ENCODE measurements at places on chromosomes 2 and 18.

DNA sequence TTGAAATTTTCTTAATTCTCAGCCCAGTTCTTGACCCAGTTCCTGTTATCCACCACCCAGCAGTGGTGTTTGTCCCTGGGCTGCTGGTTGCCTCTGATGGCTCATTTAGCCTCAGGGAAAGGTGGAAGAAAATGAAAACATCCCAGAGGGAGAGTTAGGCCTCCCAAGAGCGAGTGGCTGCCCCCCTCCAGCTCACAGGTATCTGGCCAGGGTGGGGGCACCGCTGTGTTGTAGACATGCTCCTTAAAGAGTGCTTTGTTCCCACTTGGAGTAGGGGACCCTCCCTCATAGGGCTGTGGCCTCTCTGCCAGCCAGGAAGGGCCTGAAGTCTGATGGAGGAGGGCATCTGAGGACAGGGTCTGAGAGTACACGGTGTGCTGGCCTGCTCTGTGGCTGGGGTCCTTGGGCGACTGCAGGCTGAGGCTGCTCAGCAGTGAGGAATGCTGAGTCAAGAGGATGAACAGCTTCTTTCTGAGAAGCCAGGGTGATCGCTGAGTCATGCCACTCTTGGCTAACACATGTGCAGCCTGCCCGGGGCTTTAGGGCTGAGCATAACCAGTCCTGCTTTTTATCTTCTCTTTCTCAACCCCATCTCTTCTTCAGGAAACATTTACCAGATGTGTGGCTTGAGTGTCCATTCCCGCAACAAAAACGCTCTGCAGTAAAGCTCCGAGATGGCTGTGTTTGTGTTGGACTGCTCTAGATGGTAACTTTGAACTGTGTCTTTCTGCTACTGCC lies 72.3 kb downstream of the IL1R2 start:
- DNase-seq, result no peak

DNA sequence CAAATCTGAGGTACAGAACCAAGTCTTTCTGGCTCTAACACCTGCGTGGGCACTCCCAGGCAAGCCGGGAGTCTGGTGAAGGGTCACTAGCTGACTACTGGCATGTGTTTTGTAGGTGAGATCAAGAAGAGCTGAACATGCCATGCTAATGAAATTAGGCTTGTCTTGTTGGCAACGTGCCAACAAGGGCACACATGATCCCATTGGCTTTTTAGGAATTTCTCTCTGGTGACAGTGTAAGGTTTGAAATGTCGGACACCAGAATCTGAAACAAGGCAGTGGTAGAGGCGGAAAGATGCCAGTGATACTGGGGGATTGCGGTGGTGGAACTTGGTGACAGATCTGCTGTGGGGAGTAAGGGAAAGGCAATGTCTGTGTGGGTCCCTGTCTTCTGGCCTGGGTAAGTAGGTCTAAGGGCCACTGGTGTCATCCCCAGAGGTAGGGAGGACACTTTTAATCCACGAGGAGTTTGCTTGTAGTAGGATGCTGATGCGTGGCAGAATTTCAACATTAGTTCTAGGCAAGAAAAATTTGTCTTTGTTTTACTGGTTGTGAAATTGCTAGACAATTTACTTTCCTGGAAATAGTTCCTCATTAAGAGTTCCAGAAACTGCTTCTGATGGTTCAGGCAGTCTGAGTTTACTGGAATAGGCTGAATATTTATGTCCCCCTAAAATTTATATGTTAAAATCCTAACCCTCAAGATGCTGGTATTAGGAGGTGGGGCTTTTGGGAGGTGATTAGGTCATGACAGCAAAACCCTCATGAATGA lies 52.6 kb upstream of the ACMSD start:
- no peak for DNase-seq

- DNase-seq, result no peak
Observed at GRCh38 chr2:114049826-114050225, 159.9 kb downstream of the ACTR3 start.

DNA sequence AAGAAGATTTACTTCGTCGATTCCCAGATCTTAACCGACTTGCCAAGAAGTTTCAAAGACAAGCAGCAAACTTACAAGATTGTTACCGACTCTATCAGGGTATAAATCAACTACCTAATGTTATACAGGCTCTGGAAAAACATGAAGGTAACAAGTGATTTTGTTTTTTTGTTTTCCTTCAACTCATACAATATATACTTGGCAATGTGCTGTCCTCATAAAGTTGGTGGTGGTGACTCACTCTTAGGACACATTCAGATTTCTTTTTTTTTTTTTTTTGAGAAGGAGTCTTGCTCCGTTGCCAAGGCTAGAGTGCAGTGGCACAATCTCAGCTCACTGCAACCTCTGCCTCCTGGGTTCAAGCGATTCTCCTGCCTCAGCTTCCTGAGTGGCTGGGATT lies 26.8 kb downstream of the MSH2 start:
- DNase-seq, result no peak

DNA sequence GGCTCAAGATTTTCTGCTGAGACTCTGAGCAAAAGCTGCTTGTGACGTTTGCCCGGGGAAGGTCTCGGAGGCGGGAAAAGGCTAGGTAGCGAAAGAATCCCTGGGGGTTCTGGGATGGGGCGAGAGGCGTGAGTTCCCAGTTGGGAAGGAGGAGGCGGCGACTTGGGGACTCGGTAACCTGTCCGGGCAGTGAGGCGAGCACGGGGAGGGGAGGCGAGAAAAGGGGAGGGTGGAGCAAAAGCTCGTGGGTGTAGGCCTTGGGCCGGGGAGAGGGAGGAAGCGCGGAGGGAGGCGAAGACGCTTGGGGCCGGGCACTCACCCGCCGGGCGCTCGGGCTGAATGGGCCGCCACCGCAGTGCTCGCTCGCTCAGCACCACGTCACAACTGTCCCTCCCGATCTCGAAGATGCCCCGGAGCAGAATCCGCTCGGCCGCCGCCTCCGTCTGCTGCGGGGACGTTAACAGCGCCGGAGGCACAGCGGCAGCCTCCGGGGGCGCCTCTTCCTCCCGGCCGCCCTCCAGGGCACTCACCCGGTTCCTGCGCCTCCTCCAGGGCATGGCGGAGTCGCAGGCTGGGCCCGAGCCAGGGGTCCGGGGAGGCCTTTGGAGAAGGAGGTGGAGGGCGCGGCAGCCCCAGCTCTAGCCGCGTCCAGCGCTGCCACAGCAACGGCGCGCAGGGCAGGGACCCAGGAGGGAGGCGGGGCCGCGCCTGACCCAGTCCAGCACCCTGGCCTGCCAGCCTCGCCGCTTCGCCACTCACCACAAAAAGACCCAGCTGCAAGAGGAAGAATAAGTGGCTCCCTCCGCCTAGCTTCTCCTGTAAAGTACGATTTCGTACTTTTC lies at the start of gene CERKL:
CERKL (minus strand) TSS at position 656 of the 842 bp plus-strand sequence; CDS start at position 557, 99 bp downstream.
- no peak for DNase-seq

DNA sequence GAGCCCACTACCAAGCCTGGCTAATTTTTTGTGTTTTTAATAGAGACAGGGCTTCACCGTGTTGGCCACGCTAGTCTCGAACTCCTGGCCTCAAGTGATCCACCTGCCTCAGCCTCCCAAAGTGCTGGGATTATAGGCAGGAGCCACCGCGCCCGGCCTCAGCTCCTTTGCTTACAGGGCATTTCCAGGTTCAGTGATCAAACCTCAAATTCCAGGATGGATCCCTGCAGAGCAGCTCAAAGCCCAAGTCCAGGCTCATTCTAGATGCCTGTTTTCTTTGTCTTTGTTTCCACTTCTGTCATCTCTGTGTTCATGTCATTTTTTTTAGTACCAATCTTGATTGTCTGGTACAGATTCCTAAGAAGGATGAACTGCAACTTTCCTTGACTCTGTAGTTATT lies 41.9 kb downstream of the TNFRSF11A start:
- DNase-seq, result no peak

DNA sequence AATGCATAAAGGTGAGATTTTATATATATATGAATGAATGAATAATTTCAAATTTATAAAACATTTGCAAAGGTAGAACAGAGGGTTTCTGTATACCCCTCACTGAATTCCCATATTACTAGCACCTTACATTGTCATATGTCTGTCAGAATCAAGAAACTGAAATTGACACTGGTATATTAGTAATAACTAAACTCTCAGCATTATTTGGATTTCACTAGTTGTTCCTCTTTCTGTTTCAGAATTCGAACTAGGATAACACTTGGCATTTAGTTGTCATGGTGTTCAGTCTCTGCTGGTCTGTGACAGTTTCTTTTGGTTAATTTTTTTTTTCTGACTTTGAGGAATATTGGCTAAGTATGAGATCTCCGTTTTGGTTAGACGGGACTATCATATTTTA lies 275.9 kb downstream of the DCC start:
- DNase-seq, result no peak

DNA sequence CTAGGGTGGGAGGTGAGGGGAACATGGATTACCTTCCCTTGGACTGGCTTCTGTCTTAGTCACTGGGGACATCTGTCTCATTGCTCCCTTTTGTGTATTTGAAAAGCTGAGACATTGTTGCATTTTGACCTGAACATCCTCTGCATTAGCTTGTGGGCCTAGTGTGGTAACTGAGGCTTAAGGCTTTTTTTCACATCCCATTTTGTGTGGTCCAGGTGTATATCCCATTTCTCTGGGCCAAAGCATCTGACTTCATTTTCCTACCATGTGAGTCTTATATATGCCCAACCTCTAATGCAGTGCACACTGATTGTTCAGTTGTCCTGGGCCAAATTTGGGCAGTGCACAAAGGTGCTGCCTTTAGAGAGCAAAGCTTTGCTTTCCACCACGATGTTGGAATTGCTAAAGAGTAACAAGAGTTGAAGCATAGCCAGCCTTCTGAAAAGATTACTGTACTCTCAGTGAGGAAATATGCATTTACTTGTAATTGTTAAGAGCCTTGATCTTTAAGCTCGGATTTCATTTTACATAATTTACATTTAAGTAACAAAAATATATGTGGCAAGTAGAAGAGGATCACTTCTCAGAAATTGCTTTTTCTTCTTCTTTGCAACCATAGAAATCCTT lies 13.3 kb downstream of the PRKCE start:
- no peak for DNase-seq

DNA sequence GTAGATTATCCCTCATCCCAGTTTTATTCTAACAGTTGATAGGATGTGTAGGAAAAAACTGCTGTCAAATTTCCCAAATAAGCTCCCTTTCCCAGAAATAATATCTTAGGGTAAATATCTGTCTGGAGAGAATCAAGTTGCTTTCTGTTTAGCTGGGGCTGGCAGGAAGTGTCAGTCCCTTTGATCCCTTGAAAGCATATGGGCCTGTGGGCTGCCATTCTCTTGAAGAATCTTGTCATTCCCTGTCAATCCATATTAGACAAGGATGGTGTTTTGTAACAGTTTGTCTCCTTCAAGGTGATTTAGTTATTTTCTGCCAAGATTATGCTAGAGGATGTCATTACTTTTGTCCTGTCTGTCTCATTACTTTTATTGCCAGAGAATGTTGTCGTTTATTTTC lies 37.1 kb upstream of the UBE2E3 start:
- DNase-seq, result no peak

- DNase-seq, result no peak
Observed at GRCh38 chr2:53181759-53182158, 585.8 kb upstream of the CHAC2 start.

- DNase-seq, result no peak
Observed at GRCh38 chr18:57480733-57481132, 45.6 kb downstream of the ONECUT2 start.

- no peak for DNase-seq
Observed at GRCh38 chr2:112942654-112943002, 31.7 kb downstream of the IL37 start.

DNA sequence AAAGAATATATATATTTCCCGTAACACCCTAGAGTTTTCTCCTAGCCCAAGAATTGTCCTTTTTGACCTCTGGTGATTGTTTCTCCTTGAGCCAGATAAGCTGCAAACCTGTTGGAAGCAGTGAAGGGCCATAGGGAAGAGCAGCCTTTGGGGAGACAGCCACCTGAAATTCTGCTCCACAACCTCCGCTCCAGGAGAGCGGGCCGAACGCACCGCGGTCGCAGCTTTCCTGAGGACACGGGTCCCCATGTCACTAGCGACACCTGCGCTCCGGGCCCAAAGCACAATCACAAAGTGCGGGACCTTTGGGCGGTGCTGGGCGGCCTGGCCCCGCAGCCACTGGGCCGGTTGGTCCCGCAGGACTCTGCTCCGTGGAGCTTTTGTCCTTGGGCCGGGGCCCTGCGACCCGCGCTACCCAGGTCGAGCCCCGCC lies 557 bp upstream of the DSG2 start:
- DNase-seq, result no peak

DNA sequence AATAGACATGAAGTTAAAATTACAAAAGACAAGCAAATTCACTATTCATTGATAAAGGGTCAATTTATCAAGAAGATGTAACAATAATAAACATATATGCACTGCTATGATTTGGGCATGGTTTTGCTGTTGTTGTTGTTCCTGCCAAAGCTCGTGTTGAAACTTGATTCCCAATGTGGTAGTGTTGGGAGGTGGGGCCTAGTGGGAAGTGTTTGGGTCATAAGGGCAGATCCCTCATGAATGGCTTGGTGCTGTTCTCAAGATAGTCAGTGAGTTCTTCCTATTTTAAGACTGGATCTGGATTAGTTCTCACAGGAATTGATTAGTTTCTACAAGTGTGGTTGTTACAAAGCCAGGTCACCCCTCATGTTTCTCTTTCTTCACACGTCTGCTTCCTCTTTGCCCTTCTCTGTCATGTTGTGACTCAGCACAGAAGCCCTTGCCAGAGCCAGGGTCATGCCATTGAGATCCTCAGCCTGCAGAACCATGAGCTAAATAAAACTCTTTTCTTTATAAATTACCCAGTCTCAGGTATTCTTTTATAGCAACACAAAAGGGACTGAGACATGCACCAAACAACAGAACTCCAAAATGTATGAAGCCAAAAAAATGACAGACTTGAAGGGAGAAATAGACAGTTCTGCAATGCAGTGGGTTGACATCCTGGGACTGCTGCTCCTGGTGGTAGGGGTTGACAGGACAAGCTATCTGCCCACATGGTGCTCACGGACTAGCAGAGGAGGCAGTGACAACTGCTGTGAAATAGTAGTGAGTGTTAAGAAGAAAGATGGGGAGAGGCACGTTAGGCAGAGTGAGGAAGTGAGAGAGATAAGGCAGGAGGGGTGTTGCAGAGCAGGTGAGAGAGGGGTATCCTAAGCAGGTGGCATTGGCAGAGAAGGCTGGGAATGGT lies 18.6 kb upstream of the SKA1 start:
- no peak for DNase-seq

DNA sequence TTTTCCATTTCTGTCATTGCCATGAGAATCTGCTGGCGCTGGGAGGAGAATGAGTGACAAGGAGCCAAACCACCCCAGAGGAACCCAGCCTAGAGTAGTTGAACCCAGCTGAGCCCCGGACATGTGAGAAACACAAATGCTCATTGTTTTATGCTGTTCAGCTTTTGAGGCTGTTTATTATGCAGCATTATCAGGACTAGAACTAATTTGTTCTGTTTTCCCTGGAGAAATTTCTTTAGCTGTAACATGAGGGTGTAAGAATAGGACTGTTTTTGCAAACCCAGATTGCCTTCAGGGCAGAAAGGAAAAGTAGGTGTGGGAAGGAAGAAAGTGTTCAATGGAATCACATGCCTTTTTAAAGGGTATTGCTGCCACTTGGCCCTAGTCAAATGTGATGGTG lies 28.5 kb upstream of the DOCK10 start:
- no peak for DNase-seq
